ENCODE measurements at places on chromosomes 1 and 21.

GRCh38 chr1:1080122-1080757 lies 6.1 kb upstream of the RNF223 start:
- peak; percentile 67 for DNase-seq

DNA sequence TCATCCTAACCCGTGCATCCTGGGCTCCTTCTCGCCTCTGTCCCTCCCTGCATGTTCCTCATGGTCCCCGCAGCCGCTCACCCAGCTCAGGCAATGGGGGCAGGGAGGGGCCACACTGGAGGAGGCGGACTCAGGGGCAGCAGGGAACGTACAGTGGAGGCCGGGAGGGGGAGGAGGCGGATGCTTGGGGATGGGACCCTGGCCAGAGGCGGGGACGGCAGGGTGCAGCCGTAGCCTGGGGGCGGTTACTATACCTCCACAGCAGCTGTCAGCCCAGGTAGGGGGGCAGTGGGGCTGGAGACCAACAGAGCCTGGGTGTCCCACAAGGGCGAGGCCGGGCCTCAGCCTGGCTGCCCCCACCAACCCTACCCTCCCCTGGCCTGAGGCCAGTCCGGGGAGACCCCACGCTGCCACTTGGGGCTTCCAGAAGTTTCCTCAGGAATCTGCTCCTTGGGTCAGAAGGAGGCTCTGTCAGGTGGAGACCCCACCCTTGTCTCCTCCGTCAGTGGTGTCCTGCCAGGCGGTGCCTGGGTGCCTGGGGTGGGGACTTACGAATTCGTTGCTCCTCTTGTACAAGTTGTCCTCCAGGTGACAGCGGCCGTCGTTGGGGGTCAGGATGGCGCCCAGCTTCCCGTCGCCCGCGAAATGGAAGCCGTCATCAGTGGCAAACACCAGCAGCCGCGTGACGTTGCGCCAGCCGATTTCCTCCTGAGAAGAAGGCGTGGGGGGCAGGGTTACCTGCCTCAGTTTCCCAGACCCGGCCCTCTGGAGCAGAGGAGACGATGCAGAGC lies 20.7 kb downstream of the ITGB2 start:
- DNase-seq: no peak

GRCh38 chr1:10951961-10952360 lies 60.5 kb upstream of the TARDBP start:
- no peak for DNase-seq

- DNase-seq: no peak
Measured at GRCh38 chr1:38153778-38154470, 107.3 kb upstream of the POU3F1 start.

GRCh38 chr1:218874801-218875400 lies 298.8 kb upstream of the LYPLAL1 start:
- DNase-seq: no peak

DNA sequence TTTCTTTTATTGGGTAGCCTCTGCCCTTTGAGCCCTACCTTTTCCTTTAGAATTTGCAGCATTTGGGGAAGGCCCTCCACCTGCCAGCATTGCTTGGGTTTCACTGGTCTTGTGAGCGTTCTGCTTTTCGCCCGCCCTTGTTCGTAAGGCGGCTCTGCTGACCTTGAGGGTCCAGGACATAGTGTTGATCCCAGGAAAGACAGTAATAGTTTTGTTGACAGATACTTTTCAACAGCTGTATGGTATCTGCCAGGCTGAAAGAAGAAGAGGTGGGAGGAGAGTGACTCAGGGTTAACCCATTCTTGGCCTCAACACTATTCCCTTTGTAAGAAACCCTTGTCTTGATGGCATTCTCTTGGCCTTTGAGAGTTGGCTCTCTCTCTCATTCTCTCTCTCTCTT lies 113.4 kb upstream of the SPAG17 start:
- no peak for DNase-seq

GRCh38 chr1:240925273-240925672 lies 313.3 kb upstream of the GREM2 start:
- DNase-seq: no peak

DNA sequence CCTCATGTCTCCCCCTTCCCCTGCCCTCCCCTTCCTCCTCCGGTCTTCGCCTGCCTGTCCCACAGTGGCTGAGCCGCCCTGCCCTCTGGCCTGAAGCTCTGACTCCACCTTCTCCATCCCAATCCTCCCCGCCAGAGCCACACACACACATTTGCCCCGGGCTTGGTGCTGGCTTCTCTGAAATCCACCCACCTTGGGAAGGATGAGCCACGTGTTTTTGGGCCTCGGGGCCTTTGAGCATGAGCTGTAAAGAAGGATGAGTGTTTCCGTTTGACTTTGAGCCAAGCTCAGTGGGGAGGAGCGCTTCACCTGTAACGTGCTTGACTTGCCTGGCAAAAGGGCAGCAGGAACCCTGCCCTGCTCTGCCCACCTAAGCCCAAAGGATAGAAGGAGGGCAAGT lies 295.1 kb downstream of the SIPA1L2 start:
- no peak for DNase-seq

DNA sequence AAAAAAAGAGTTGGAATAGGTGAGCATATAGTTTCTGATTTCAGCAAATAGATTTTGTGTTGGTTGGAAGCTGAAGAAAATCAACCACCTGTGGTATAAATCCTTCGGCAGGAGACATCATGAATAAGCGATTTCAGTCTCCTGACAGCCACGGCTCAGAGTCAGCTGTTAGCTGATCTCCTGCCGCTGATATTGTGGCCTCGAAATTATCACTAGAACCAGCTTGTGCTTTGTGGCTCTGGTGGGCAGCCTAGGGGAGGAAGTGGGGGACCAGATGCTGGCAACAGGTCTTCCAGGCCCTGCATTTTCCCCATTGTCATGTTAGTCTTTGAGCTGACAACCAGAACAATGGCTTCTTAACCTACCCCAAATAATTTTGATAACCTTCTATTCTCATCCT lies 842 bp upstream of the GCSAML start:
- DNase-seq: no peak

- DNase-seq: no peak
Measured at GRCh38 chr21:24649691-24650090, 957.6 kb downstream of the MRPL39 start.

- DNase-seq: no peak
Measured at GRCh38 chr1:118290571-118290970, 105.5 kb upstream of the SPAG17 start.

- peak; percentile 28 for DNase-seq
Measured at GRCh38 chr1:114322734-114323133, 169.1 kb upstream of the SYT6 start.

GRCh38 chr1:57707631-57708030 lies 283.8 kb upstream of the DAB1 start:
- DNase-seq: no peak

- no peak for DNase-seq
Measured at GRCh38 chr1:116503546-116504307, 67.1 kb downstream of the CD58 start.

DNA sequence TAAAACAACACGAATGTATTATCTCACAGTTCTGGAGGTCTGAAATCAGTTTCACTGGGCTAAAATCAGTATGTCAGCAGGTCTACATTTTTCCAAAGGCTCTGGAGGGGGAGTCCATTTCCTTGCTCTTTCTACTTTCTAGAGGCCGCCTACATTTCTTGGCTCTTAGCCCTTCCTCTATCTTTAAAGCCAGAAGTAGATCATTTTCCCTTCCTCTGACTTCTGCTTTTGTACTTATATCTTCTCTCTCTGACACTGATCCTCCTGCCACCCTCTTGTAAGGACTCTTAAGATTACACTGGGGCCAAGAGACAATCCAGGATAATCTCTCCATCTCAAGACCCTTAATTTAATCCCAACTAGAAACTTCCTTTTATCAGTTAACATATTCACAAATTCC lies 41.4 kb downstream of the MSH4 start:
- DNase-seq: no peak

DNA sequence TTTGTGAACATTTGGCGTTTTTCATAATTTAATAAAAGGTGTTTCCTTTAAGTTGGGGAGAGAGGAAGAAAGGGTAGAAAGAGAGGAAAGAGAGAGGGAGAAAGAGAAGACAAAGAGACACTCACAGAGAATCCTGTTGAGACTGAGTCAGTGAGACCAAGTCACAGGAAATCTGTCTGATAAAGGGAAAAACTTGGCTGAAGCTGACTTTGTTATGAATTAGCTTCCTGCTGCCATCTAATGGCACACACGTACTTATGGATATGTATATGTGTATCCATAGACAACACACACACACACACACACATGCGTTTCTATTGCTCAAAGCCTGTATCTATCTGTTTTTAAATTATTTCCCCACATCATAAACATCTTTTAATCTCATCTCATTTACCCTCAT lies 42.5 kb upstream of the DISC1 start:
- DNase-seq: peak; percentile 74

DNA sequence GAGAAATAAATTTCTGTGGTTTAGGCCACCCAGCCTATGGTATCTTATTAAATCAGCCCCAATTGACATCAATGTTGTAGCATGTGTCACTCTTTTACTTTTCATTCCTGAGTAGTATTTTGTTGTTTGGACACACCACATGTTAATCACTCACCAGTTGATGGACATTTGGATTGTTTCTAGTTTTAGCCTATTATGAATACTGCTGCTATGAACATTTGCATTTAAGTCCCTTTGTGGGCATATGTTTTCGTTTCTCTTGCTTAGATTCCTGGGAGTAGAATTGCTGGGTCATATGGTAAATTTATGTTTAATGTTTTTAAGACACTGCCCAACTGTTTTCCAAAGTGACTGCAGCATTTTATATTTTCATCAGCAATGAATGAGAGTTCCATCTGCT lies 50.2 kb upstream of the NUF2 start:
- DNase-seq: peak; percentile 4

GRCh38 chr1:30315185-30315960 lies 408.0 kb downstream of the MATN1 start:
- peak; percentile 2 for DNase-seq

DNA sequence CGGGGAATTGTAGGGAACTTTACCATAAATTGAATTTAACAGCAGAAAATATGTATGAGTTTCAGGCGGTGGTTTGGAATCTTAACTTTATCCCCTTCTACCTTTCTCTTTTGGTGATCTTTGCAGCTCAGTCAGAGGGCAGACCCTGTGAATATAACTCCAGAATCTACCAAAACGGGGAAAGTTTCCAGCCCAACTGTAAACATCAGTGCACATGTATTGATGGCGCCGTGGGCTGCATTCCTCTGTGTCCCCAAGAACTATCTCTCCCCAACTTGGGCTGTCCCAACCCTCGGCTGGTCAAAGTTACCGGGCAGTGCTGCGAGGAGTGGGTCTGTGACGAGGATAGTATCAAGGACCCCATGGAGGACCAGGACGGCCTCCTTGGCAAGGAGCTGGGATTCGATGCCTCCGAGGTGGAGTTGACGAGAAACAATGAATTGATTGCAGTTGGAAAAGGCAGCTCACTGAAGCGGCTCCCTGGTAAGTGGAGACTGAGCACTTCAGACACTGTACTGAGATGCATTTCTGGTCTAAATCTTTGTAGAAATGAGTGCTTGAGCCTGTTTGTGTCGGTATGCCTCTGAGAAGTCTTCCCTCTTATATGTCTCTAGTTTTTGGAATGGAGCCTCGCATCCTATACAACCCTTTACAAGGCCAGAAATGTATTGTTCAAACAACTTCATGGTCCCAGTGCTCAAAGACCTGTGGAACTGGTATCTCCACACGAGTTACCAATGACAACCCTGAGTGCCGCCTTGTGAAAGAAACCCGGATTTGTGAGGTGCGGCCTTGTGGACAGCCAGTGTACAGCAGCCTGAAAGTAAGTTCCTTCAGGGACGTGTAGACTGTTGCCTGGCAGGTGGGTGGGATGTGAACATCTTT lies 1.5 kb downstream of the CCN1 start:
- DNase-seq: peak; percentile 76

- DNase-seq: no peak
Measured at GRCh38 chr1:48844187-48844586, 67.5 kb upstream of the BEND5 start.

GRCh38 chr1:67713057-67713846 lies 28.3 kb downstream of the GADD45A start:
- peak; percentile 85 for DNase-seq

DNA sequence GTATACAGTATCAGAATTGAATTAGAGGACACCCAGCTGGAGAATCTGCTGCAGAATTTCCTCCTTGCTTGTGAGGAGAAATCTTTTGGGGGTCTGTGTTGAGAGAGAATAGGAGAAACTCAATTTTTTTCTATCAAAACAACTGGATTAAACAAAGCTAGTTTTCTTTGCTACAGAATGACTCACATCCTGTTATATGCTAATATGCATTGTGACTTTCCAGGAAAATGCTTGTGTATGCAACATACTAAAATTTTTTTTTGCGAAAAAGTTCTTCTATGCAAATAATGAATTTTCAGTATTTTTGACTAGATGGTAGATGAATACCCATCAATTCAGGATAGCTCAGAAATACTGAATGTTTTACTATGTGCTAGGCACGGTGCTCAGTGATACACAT lies 2.2 kb downstream of the VAMP4 start:
- DNase-seq: peak; percentile 36

DNA sequence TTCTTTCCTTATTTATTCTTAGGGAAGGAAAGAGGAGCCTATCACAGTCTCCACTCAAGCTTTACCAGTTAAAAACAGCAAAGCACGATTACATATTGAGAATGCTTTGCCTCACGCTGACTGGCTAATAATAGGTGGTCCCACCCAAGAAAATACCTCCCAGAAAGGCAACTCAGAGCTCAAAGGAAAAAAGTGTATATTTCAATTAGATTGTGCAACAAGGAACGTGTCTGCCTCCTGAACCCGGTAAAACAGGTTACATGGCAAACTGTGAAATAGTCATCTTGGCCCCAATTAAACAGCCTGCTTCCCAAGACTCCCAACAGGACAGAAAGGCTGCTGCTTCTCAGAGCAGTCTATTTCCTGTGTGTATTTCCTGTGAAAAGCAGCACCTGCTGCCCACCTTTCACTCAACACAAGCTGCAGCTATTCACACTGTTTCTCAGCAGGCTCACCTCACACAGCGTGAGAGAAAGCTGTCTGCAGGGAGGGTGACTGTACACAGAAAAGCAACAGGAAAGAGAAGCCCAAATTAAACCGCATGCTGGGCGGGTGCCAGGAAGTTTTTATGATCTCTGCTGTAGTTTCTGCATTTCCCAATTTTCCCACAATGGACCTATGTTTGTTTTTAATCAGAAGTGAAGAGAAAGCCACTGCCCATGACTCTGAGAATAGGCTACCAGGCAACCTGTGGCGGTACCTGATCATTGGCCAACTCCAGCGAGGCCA lies 44.0 kb downstream of the URB1 start:
- DNase-seq: no peak

DNA sequence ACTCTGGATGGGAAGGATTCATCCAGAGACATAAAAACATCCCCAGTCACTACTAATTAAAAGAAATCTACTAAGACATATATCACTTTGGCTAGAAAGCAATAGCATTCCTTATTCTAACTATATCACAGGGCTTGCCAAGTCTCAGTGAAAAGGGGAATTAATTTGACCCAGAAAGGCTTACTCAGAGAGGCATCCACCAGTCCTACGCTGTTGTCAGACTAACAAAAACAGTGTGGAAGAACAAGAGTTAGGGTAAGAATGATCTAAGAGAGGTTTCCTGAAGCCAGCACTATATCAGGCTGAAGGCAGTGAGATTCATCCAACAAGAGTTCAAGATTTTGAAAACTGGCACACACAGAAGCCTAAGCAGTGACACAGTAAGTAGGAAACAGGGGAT lies 126.1 kb downstream of the GDAP2 start:
- DNase-seq: no peak

All from fibroblast of skin of back (primary cell).